ENCODE measurements at places on chromosomes 6 and 20.

- DNase-seq = no peak
Observed at GRCh38 chr20:53660078-53660909, 66.7 kb upstream of the ZNF217 start.

- DNase-seq = no peak
Observed at GRCh38 chr6:16092990-16093389, 35.9 kb upstream of the MYLIP start.

DNA sequence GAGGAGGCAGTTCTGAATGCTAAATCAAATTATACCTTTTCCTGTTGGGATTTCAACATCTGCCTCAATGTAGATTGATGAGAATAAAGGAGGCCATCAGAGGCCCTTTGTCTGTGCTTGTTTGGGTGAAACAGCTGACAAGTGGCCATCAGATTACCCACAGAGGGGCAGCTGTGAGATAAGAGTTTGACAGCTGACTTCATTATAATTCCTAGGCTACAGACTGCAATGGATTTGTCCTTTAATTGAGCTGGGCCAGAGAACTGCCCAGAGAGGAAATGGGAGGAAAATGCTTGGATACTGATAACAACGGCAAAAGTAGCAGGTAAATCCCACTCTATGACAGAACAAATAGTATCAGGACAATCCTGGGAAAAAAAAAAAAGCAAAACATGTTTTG lies 649.4 kb downstream of the HDGFL1 start:
- no peak for DNase-seq

- no peak for DNase-seq
Observed at GRCh38 chr6:143857651-143858050, 6.6 kb upstream of the ZC2HC1B start.

DNA sequence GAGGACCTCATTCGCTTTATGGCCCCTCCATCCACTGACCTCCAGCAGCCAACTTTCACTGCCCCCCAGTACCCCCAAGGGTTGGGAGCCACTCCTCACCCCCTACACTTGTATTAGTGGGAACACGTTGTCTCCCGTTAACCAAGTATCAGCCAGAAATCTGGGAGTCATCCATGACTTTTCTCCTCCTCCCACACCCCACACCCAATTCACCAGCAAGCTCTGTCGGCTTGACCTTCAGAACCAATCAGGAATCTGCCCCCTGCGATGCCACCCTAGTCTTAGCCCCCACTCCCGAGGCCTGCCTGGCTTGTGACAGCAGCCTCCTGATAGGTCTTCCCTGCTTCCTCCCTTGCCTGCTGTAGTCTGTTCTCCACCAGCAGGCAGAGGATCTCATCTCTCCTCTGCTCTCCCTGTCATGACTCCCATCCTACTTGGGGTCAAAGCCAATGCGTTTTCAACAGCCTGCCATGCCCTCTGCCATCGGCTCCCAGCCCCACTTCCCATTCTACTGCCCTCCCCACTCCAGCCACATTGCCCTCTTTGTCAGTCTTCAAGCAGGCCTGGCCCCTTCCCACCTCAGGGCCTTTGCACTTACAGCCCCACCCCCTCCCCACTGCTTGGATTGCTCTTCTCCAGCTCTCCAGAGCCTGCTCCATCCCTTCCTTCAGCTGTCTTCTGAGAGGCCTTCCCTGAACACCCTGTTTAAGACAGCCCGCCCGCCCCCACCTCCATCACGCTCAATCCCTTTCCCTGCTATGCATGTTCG lies 19.4 kb downstream of the MDGA1 start:
- DNase-seq = no peak

DNA sequence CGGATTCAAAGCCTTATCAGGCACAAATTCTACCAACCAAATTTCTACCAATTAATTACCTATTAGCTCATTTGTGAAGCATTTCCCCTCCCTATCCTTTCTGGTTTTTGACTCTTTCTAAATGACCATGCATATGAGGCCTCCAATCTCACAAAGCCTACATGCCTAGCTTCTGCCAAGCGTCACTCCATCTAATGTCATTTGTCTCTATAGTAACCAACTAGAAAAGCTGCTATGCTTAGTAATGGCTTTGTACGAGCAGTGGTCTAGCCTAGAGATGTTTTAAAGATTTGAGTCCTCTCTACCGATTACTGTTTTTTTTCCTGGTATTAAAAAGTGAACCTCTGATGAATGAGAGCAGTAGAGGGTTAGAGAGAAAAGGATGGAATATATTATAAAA lies 4.8 kb upstream of the ASF1A start:
- no peak for DNase-seq

GRCh38 chr20:64079273-64080012 lies at the start of gene RGS19:
TSS of gene RGS19 (minus strand) at chr20:64079518. CDS start at chr20:64076886, 2,632 bp downstream.
- DNase-seq = peak; percentile 69
